ENCODE measurements at places on chromosomes 3 and 15.

DNA sequence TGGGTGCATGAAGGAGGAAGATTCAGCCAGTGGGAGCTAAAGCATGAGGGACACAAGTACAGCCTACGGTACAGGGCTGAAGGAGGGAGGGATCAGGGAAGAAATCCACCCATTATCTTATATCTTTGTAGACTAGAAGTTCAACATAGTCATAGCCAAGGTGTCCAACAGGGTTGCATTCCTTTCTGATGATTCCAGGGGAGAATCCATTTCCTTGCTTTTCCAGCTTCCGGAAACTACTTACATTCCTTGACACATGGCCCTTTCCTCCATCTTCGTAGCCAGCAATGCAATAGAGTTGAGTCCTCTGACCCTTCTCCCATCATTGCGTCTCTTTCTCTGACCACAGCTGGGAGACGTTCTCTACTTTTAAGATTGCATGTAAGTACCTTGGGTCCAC is 471.0 kb upstream of the SEMA6D start:
- DNase-seq: no peak

- DNase-seq: no peak
Measured at GRCh38 chr3:100269001-100269400, 8.2 kb downstream of the TBC1D23 start.

DNA sequence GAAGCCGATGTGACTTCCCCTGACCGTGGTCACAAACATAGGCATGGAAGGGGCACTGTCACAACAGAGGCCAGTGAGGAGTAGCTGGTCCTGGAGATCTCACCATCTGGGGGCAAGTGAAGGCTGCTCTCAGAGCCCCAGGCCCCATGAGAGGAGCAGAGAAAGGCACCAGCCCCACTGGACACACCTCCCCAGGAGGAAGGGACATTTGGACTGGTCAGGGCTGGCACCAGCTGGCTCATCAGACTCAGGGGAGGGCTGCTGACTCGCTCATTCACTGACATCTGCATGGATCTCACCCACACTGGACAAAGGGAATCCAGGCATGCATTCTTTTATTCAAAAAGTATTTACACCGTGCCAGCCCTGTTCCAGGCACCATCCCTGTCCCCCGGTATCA is 26.8 kb downstream of the ESYT3 start:
- DNase-seq: no peak

DNA sequence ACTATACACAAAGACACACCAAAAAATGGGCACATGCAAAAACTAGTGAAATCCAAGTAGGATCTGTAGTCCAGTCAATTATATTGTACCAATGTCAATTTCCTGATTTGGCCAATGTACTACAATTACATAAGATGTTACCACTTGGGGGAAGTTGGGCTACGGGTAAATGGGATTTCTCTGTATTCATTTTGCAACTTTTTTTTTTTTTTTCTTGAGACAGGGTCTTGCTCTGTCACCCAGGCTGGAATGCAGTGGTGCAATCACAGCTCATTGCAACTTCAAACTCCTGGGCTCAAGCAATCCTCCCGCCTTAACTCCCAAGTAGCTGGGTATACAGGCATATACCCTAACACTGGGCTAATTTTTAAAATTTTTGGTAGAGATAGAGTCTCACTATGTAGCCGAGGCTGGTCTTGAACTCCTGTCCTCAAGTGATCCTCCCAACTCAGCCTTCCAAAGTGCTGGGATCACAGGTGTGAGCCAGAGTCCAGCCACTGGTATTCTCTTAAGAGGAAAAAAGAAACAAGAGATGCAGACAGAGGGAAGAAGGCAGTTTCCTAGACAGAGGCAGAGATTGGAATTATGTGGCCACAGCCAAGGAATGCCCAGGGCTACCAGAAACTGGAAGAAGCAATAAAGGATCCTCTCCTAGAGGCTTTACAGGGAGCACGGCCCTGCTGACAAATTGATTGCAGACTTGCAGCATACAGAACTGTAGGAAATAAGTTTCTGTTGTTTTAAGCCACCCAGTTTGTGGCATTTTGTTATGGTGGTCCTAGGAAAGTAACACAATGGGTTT is 33.3 kb downstream of the TFDP2 start:
- DNase-seq: no peak

- no peak for DNase-seq
Measured at GRCh38 chr3:16468336-16469098, 45.0 kb downstream of the RFTN1 start.

- DNase-seq: no peak
Measured at GRCh38 chr3:29171043-29171990, 109.6 kb upstream of the RBMS3 start.

DNA sequence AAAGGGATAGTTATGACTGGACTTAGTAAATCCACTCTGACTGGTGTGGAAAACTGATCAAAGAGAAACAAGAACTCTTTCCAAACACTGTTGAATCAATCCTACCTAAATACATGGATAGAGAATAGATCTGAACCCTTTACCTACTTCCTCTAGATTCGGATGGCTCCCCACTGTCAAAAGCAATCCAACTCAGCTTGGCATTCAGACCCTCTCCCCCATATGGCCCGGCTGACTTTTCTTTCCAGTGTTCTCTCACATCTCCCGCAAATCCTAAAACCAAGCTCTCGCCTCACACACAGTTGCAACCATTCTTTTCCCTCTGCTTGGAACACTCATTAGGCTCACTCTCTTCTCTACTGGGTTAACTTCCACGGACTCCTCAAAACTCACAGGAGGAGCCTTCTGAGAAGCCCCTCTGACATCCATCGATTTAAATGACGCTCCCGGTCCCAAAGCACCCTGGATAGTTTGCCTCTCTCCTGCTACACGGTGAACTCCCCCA is 639 bp downstream of the SPICE1 start:
- DNase-seq: no peak

DNA sequence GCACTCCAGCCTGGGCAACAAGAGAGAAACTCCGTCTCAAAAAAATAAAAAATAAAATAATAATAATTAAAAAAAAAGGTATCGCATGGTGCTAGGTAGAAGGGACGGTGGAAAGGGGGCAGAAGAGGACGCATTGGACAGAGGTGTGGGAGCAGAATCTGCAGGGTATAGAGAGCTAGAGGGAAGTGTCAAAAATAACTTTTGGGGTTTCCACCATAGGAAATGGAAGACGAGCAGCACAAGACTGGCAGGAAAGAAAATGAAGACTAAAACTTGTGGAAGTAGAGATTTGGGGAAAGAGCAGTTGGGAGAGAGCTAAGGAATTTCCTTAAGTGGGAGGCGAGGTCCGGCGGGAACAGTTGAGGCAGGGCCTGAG is 585 bp upstream of the MKRN2 start:
- DNase-seq: no peak

DNA sequence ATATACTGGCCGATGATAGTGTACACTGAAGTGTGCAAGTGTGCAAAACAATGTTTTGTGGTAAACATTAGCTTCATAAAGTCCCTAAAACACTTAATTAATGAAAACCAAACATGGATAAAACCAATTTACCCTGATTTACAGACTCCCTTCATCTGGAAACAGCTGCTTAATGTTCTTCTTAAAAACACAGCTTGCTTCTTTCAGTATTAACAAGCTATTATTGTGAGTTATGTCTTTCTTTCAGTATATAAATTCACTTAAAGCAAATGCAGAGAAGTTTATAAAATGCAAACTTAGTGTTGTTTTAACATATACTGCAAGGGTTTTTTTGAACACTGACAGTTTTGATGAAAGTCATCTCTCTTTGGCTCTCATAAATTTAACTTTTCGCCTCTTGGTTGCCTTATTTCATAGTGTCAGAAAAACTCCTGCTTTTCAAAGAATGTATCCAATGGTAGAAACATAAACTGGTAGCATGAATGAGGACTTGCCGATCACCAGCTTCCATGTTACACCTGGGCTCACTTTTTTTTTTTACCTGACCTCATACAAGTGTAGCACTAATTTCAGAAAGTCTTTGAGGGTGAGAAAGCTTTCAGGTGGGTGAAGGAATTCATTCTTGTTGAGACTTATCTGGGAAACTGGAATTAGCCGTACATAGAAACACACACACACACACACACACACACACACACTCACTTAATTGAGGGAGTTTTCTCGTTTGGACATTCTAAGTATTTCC is 532.2 kb downstream of the ROBO2 start:
- no peak for DNase-seq

DNA sequence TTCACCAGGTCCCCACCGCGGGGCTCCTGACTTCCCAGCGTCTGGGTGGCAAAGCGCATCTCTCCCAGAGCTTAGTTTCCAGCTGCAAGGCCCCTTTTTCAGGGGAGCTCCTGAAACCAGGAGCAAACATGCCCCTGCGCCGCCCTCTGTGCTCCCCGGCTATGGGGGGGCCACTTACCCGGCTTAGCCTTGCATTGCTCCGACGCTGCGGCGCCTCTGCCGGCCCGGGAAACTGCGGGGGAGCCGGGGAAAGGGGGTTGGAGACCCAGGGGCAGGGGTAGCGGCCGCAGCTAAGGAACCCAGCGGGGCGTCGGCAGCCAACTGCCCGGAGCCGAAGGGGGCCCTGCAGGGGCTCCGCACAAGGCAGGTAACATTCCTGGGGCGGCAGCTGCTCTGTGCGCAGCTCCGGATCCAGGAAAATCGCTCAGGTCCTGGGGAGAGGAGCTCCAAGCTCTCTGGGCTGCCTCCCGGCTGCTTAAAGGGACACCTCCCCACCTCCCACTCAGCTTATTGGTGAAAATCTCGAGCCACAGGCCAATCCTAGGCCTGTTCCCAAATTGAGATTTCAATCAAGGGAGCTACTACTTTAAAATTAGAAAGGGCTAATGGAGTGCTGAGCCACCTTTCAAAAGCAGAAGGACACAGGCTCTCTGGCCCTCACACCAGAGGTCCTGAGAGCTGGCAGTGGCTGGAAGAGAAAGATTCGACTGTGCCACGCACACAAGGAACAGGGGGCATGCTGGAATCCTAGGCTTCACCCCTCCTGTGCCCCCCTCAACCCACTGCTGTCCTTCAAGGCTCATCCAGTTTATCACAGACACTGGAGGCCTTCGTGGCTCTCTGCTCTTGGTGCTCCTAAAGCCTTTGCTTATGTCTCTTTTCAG is 42.7 kb upstream of the PRICKLE2 start:
- no peak for DNase-seq

- DNase-seq: no peak
Measured at GRCh38 chr15:36982430-36982829, 117.9 kb downstream of the MEIS2 start.

DNA sequence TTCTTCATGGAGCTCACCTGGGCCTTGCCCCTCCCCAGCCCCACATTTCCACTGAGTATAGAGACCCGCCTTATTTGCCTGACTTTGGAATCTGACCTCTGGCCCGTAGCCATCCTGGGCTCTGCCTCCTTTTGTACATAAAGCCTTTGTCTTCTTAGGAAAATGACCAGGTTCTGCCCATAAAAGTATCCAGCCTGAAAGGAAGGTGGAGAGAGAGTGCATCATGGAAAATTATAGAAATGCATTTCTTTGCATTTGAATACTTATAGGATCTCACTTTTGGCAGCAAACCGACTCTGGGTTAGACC is 3.6 kb upstream of the SH2D7 start:
- DNase-seq: no peak

DNA sequence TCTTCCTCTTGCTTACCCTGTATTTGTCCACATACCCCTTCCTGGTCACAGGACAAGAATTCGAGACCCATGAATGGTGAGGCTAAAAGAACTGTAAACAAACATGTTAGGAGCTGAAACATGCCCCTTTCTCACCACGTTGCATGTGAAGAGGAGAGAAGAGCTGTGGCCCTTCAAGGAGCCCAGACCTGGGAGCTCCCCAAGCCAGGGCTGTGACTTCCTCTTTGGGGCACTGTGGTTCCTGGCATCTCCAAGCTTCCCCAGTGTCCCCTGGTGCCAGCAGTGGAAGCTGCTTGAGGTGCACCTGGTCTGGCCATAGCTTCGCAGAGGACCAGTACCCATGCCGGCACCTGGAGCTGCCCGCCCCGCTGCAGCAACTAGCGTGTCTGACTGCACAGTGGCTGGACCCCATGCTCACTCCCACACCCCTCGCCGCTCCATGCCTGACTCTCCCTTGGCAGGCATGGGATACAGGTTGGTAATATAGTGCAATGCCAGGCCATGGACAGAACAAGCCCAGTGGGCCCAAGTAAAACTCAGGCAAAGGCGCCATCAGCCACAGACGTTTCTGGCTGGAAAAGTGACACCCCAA is 9.9 kb downstream of the SPCS1 start:
- DNase-seq: no peak

DNA sequence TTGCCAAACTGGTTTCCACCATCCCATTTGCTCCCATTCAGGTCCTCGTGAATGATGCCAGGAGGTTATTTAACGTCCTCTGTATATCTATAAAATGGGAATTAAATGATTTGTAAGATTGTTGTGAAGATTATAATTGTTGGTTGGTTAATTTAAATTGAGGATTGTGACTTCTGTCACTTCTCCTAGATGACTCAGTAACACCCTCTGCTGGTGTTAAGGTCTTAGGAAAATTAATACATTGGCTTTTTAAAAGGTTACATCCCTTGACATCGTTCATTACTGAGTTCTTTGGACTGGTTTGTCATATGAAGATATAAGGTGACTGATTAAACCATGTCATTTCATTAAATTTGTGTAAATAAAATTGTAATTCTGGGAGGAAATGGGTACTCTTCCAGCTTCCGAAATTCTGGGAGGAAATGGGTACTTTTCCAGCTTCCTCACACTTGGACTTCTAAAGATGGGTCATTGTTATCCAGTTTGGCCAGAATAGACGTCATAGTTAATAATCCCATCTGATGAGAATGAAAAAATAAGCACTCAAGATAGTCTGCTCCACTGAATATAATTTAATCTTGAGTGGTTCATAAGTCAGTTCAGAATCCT is 33.3 kb upstream of the PAQR5 start:
- DNase-seq: no peak

- no peak for DNase-seq
Measured at GRCh38 chr3:109553591-109554371, 216.4 kb upstream of the DPPA4 start.

DNA sequence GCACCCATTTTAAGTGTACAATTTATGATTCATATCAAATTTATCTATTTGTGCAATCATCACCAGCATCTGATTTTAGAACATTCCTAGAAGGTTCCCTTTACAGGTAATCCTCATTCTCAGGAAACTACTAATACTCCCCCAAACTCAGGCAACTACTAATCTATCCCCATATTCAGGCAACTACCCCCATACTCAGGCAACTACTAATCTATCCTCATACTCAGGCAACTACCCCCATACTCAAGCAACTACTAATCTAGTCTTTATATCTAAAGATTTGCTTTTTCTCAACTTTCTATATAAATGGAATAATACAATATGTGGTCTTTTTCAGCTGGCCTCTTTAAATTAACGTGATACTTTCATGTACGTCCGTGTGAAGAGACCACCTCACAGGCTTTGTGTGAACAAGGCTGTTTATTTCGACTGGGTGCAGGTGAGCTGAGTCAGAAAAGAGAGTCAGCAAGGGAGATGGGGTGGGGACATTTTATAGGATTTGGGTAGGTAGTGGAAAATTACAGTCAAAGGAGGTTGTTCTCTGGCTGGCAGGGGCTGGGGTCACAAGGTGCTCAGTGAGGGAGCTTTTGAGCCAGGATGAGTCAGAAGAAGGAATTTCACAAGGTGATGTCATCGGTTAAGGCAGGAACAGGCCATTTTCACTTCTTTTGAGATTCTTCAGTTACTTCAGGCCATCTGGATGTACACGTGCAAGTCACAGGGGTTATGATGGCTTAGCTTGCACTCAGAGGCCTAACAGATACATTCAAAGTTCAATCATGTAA is 1444.5 kb upstream of the CADM2 start:
- DNase-seq: no peak
